ENCODE measurements at places on chromosomes 4 and X.

GRCh38 chr4:107467461-107467860, 252.6 kb downstream of the PAPSS1 start:
- DNase-seq, result no peak

DNA sequence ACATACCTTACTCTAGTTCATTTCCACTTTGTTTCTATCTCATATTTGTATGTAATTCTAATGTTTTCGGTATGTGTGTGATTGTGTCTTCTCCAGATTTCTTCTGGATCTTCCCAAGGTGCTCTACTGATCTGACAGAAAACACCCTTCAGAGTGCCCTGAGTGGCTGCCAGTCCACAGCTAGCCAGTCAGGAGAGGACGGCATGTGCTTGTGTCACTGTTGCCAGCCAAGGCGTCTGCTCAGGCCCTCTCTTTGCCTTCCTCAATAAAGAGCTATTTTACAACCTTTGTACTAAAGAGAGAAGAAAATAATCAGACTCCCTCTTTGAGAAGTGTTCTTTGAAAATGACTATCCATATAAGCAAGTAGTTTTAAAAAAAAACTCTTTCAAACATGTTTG, 29.0 kb downstream of the CD99L2 start:
- DNase-seq, result no peak

DNA sequence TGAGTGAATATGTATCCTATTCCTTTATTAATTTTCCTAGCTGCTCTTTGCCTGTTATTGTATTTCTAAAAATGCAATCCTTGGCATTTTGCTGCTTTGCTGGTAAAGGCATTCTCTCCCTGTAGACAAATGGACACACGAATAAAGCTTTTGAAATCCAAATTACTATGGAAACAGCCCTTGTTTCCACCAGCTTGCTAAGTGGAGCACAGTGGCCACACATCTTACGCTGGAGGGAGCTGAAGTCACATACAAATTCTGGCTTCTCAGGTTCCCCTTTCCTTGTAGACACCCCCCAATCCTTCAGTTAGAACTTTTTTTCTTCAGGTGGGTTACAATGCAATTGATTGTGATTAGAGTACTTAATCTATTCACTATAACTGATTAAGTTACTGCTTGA, 66.2 kb downstream of the AGA start:
- no peak for DNase-seq

GRCh38 chr4:74423104-74423503, 21.8 kb upstream of the AREG start:
- DNase-seq, result no peak

DNA sequence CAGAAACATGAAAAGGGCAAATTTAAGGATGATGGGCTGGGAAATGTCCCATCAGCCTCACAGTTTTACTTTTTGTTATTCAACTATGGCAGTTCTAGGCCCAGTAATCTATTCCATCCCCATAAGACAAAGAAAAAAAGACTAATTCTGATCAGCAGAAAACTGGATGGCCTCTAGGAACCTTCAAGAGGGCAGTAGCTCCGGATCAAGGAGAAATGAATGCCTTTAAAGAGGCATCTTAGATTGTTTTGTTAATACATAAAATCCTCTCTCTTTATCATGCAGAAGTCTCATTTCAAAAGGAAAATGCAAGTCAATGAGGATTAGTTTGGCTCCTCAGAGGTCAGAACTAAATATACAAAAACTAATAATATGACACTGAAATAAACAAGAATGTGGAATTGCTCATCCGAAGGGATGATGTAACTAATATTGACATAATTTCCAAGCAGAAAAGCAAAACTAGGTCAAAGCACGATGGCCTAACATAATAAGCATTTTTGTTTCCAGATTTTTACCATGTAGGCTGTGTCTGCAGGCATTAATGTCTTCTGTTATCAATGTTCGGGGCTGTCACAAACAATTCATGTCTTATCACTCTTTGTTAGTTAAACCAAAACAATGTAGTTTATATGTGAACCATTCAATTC, 8.8 kb downstream of the MID1 start:
- DNase-seq, result no peak

DNA sequence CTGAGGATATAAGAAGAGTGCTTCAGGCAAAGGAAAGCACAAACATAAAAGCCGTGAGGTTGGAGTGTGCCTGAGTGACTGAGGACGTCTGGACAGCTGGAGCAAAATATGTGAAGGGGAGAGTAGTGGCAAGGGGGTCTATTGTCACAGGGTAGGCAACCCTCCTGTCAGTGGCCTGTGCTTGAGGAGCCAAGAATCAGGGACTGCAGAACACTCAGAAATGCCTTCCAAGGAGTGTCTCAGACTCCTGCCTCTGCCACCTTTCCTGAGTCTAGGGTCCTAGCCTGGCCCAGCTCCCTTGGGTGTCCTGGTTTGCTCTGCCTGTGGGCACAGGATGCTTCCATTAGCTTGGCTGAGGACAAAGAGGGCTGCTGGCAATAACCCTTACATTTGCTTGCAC, 152.5 kb upstream of the PJA1 start:
- no peak for DNase-seq

GRCh38 chr4:48483777-48484493, 792 bp downstream of the SLC10A4 start:
- DNase-seq, result no peak

GRCh38 chrX:25012793-25013631, 2.8 kb downstream of the ARX start:
- no peak for DNase-seq

- no peak for DNase-seq
Measured at GRCh38 chr4:53592686-53593501, 1.6 kb upstream of the LNX1 start.

- no peak for DNase-seq
Measured at GRCh38 chr4:110170861-110171260, 27.6 kb downstream of the ELOVL6 start.

DNA sequence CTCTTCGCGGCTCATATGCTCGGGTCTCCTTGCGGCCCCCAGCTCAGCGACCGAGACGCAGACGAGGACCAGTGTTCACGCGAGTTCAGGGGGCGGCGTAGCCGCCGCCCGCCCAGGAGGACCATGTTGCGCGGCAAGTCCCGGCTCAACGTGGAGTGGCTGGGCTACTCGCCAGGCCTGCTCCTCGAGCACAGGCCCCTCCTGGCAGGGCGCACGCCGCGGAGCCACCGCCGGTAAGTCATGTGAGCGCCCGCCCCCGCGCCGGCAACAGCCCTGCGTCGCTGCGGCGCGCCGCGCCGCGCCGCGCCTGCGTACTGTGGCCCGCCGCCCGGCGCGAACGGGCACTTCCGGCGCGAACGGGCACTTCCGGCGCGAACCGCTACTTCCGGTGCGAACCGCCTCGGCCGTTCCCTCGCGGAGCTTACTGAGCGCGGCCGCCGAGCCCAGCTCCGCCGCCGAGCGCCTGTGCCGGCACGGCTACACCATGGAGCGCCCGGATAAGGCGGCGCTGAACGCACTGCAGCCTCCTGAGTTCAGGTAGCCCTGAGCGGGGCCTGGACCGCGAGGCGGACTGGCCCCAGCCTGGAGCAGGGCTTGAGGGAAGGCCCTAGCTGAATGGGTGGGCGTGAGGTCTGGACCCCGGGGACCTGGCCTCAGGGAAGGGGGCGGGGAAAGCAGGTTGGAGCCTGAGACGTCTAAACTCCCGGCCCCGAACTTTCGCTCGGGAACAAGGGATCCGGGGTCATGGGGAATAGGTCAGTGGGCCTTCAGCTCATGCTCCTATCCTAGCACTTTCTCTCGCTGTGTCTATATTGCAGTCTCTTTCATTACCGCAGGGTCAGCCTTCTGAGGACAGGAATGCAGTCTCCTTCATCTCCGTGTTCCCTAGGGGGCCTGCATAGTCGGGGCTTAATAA, at the start of gene VMA21:
VMA21 (plus strand) TSS at position 382 of the 916 bp plus-strand sequence; CDS start at position 485, 103 bp downstream.
- DNase-seq, result peak; percentile 46

DNA sequence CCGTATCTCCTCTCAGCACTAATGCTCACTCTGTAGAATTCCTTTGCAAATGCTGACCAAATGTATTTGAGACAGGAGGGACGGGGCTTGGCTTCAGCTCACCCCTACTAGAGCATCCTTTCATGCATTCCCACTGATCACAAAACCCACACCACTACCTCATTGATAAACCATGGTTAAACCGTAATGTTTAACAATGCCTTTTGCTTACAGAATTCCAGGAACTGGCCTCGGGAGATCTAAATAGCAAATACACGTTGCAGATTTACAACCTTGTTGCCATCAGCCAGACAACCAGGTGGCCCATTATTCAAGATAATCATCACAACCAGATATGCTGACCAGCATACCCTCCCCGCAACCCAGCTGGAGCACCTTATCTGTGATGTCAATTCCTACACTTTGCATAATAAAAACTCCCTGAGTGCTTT, 391.9 kb downstream of the KCTD8 start:
- no peak for DNase-seq

DNA sequence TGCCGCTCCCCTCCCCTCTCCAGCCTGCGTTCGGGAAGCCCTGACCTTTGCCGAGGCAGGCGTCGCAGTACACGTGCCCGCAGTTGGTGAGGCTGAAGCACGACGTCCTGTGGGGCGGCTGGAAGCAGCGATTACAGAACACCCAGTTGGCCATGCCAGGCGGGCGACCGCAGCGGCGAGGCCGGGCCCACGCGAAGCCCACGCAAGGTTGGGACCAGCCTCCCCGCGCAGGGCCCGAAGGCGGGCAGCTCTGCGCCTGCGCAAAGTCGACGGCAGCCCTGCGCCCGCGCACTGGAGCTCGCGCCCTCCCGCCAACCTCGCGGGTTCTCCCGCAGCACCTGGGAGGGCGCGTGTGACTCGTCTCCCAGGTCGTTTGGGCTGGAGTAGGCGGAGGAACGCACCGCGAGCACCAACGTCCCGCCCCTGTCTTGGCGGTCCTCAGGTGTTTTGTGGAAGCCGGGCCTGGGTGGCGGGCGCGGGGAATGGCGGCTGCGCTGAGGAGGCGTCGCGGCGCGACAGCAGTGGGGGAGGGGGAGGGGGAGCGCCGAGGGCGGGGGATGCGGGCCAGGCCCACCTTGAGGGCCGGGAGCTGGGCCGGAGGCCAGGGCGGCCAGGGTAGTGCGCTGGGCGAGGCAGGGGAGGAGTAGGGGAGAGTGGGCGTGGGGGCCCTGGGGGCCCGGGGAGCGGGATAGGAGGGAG, at the start of gene RNF212:
RNF212 (minus strand) TSS at position 254 of the 699 bp plus-strand sequence; CDS start at position 154, 100 bp downstream.
- DNase-seq, result peak; percentile 70

- no peak for DNase-seq
Measured at GRCh38 chr4:186481998-186482790, 73.2 kb downstream of the MTNR1A start.

GRCh38 chrX:103329991-103330390, at the start of gene TCEAL7:
Gene TCEAL7 (plus strand): TSS chrX:103330239. CDS start chrX:103331404, 1,165 bp downstream.
- DNase-seq, result no peak

- no peak for DNase-seq
Measured at GRCh38 chr4:31058656-31059055, 338.5 kb downstream of the PCDH7 start.

DNA sequence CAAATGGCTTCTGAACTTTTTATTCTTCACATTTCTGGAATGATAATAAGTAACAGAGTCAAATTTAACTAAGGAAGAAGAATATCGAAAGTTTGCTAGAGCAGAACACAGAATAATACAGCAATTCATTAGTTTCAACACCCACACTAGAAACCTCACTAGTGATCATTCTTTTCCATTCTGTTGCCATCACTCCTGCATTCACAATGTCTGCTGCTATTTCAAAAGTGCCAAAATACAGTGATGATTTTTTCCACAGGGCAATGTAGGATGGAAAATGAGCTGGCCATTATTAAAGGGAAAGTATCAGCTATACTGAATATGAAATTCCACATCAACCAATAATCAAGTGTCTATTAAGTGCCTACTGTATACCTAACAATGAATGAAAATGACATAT, 186.7 kb downstream of the USP46 start:
- DNase-seq, result no peak

DNA sequence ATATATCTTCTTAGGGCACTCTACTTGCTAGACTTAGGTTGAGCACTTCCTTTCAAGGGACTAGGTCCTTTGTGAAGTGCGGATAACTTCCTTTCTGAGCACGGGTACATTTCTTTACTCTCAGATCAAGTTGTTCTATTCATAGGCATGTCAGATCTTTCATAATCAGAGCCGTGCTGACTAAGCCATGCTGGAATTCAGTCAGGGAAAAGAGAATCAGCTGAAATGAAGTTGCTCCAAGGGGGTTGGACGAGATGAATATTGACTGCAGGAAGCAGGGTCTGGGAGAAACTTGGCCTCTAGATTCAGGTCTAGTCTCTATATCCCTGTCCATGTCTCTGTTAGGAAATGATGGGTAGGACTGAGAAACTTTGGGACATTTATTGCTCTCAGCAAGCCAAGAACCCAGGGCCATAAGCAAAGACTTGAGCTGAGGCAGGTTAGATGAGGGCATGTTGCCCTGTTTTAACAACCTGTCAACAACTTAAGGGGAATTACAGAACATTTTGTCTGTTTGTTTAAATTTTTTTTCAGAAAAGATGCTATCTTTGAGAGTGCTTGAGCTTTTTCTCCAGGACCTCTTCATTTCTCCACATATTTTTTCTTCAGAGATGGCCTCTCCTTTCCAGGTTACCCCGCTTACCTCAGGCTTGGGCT, 28.3 kb downstream of the AREG start:
- DNase-seq, result no peak

- DNase-seq, result no peak
Measured at GRCh38 chrX:69932323-69932722, 117.4 kb downstream of the AWAT2 start.

- DNase-seq, result no peak
Measured at GRCh38 chrX:118566359-118566758, 70.7 kb downstream of the DOCK11 start.

- DNase-seq, result no peak
Measured at GRCh38 chr4:107453987-107454386, 266.0 kb downstream of the PAPSS1 start.

DNA sequence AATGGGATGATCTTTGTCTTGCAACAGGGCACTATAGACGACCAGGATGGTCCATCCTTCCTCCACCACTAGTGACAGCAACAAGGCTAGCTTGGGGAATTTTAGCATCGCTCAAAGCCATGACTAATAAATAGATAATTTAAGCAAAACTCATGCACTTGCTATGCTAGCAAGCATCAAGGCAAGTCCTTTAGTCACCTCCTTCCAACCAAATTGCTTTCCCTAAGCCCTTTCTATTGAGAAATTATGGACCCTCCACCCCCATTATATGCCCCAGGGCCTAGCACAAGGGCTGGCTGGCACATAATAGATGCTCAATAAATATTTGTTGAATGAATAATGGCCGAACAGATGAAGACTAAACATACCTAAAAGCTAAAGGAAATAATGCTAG, 28.6 kb downstream of the SLC16A2 start:
- no peak for DNase-seq

- no peak for DNase-seq
Measured at GRCh38 chr4:166277401-166277800, 404.4 kb downstream of the TLL1 start.

- peak; percentile 3 for DNase-seq
Measured at GRCh38 chr4:110898290-110898689, 275.4 kb upstream of the PITX2 start.

All from GM19239 (cell line).